Kidney (tissue), 22 donors: ENCODE measurements at places on chromosomes 7 and 10.
A peak's percentile ranks its signal among the peaks of the same experiment; 100 is the strongest.

DNA sequence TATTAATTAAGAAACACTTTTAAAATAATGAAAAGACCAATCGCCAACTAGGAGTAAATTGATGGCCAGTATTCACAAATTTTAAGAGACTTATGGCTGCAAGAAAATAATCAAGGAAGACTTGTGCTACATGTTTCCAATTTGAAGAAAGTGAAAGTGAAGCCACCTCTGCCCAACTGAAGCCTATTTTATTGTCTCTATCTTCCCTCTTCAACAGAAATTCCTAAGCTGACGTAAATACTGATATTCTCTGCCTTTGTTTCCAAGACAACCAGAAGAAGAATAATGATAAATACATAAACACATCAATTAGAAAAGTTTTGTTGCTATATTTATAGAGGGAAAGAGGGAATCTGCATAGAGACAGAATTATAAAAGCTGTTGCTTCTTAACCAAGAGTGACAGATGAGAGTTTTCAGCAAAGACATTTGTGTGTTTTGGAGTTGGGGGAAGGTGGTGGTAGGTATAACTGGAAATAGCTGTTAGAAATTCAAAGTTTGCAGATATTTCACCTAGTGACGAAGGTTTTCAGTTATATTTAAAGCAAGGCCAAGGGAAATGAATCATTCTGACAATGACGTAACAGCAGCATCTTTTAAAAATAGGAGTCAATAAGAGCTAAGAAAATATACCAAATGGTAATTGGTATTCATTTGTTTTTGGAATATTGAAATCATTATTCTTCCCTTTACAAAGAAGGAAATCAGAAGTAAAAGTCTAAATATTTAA lies 576.6 kb upstream of the SORCS1 start:
- no peak for DNase-seq

- DNase-seq: no peak
Observed at GRCh38 chr10:104197364-104197763, 34.8 kb downstream of the CFAP43 start.

GRCh38 chr10:44398747-44399658 lies 14.1 kb upstream of the CXCL12 start:
- DNase-seq: peak; percentile 53

DNA sequence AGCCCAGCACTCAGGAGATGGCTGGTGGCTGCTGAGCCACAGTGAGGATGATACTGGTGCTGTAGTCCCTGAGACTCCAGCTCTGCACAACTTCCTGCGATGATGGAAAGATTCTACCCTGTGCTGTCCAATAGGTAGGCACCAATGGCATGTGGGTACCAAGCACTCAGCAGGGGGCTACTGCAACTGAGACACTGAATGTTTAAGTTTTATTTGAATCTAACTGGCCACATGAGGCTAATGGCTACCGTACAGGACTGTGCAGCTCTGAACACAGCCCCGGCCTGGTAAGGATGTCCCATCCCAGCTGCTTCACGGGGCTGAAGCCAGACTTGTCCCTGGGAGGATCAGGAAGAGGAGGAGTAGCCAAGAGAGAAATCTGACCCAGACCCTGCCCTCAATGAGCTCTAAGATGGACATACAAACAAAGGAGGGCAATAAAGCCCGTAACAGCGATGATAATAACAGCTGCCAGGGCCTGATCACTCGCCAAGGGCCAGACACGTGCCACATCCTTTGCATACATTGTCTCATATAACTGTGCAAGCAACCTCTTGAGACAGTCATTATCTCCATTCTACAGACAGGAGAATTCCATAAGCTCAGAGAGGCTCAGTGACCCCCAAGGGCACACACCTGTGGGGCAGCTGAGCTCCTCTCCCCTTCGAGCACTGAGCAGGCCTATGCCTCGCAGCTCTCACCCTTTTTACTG lies 3.8 kb downstream of the GPRIN2 start:
- peak; percentile 60 for DNase-seq

DNA sequence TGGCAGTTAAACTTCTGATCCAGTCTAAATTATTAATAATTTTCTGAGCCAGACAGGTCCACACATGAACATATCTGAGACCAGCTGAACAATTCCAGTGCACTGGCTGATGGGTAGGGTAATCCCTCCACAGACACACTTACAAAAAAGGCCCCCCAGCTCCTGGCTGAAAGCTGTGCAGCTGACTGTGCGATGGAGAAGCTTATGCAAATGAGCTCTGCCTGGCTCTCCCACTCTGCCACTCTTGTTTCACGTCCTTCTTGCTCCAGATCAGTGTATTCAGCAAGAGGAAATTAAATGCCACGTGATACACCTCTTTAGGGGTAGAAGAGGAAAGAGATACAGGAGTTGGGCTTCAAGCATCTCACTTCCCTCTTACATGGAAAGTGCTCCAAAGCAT lies 76.4 kb upstream of the FEZF1 start:
- no peak for DNase-seq

- no peak for DNase-seq
Observed at GRCh38 chr7:34452363-34452762, 205.7 kb upstream of the NPSR1 start.

- no peak for DNase-seq
Observed at GRCh38 chr7:130814778-130815335, 80.8 kb upstream of the KLF14 start.

DNA sequence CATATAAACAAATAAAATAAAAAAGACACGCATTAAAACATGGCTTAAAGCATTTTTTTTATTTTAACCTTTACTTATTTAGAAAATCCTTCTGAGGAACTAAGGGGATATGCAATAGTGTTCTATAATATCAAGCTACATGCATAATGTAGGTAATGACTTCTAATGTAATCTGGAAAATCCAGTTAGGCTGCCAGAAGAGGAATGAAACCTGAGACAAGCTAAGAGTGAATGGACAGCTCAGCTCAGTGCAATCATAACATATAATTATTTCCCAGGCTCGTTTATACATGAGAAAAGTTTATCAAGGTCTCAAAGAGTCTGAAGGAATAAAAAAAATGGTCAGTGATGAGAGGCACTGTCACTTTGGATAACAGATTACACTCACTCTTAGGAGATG lies 649.0 kb upstream of the PCDH15 start:
- no peak for DNase-seq

GRCh38 chr7:158789842-158790241 lies 39.5 kb downstream of the ESYT2 start:
- no peak for DNase-seq

GRCh38 chr10:123301077-123301857 lies 147.1 kb downstream of the BUB3 start:
- DNase-seq: peak; percentile 80

- no peak for DNase-seq
Observed at GRCh38 chr10:109207361-109207760, 716.0 kb downstream of the XPNPEP1 start.

DNA sequence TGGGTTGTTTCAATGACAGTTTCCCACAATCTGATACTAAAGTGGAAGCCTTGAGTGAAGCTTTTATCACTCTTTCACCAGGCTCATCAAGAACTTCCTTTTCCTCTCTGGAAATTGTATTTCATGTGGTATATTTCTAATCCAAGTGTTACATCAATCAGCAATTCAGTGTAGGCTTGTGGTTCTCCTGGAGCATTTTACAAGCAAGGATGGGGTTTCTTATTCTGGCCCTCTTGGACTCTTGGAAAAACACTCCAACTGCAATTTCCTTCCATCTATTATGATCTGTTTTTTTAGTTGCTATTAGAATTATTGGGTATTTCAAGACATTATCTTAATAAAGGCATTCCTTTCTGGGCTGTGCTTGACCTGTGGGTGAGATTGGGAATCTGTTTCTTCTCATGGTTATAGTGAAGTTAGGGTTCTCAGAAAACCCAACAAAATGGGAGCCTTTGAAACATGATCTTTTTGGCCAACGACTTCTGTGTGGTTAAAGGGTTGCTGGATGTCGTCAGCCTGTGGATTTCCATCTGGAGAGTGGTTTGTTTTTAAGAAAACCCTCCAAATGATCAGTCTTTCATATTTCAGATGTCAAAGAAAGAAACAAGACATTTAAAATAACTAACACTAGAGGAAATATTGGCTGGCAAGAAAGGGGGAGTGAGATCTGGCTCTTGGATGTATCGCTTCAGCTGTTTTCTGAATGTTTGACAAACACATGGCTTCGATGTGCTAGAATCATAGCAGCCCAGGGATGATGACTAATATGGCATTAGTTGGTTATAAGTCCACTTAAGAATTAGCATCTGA lies 540.2 kb downstream of the LRMDA start:
- no peak for DNase-seq

- DNase-seq: no peak
Observed at GRCh38 chr7:90977056-90977455, 287.2 kb upstream of the FZD1 start.

DNA sequence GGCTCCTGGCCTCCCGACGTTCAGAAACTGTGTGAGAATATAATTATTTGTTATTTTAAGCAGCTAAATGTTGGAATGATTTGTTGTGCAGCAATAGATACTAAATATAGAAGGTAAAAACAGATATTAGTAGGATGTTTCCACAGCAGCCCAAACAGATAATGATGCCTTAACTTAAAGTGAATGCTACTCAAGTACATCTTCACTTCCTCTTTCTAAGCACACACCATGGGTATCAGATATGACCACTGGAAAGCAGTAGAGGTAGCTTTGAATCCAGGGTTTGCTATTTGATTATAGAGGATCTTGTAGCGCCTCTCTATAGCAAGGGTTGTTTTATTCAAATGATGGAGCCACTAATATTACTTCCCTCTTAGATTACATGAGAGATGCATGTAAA lies 38.2 kb upstream of the BET1 start:
- no peak for DNase-seq

- no peak for DNase-seq
Observed at GRCh38 chr7:95963446-95963990, 191.2 kb downstream of the DYNC1I1 start.
